ENCODE measurements at places on chromosomes 1 and 21.

DNA sequence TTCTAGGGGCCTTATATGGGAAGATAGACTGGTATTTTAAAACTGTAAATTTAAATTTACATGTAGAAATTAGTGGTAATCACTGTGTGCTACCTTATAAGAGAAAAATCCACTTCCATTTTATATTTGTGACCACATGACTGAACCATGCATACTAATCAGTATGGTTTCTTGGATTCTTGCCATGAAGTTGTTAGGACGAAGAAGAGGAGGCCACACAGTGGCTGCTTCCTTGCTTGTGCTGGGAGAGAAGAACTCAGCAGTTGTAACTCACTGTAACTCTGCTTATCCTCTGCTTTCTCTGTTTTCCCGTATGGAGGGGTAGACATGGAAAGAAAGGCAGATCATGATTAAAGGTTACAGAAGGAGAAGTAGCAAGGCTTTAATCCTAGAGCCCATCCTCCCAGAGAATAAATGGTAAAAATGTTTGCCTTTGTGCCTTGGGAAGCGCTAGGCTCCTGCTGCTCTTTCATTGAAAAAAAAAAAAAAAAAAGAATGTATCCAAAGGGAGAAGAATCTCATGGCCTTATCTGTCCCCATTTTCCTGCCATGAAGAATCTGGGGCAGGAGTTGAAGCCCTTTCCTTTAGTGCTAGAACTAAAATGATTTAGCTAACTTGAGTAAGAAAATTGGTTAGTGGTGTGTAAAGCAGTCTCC lies 32.4 kb downstream of the KCTD3 start:
- DNase-seq, result no peak

- DNase-seq, result no peak
These were observed 1.3 kb downstream of the FAM20B start for GRCh38 chr1:179026813-179027669.

DNA sequence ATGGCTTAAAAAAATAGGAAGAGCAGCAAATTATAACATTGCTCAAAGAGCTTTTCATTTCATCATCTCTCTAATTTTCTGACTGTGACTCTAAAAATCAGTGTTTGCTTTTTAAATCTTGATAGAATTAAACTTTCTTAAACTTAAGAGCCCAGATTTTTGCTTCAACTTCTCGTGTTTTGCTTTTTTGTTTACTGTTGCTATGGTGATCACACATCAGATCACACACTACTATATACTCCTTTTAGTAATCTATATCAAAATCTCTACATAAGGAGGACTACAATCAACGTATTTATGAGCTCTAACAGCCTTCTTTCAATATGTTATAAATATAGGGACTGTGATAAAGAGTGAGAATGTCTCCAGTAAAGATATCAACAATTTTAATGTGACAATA lies 537.3 kb downstream of the KCNT2 start:
- DNase-seq, result no peak

DNA sequence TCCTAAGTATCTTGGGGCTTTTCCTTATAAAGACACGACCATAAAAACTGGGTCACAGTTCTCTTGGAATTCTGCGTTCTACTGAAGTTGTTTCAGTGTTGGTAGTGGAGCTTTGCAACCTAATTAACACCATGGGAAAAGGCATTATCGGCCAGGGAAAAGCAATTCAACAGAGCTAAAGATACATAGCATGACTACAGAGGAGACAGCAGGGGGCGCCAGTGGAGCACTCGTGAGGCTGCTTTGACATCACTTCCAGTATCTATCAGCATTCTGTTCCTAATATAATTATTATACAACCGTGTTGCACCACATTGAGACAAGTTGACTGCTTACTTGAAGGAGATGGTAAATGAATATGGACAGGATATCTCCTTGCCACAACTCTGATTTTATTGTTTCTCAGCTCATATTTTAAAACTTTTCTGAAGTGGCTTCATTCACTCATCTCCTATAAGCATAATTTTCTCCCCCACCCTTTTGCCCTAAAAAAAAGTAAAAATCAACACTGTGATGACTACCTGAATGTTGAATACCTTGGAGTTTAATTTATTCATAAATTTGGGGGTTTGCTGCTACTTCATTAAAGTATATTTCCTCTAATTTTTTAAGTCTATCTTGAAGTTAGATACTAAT lies 39.4 kb downstream of the ZP4 start:
- peak; percentile 36 for DNase-seq

GRCh38 chr1:34597877-34598514 lies 156.9 kb upstream of the GJB5 start:
- peak; percentile 74 for DNase-seq

DNA sequence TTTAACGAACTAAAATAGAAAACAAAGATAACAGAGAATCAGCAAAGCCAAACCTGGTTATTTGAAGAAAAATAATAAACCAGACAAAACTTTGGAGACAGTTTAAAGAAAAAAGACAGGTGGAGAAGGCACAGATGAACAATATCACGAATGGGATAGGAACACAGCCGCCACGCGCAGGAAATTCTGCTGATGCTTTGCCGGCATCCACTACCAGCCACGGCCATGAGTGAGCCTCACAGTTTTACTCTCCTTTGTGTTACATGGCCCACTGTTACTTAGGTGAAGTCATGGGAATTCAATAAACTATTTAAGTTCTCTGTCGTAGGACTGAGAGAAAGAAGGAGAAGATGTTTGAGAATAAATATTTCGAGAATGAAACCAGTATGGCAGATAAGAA lies 503.4 kb downstream of the TTLL7 start:
- DNase-seq, result no peak

DNA sequence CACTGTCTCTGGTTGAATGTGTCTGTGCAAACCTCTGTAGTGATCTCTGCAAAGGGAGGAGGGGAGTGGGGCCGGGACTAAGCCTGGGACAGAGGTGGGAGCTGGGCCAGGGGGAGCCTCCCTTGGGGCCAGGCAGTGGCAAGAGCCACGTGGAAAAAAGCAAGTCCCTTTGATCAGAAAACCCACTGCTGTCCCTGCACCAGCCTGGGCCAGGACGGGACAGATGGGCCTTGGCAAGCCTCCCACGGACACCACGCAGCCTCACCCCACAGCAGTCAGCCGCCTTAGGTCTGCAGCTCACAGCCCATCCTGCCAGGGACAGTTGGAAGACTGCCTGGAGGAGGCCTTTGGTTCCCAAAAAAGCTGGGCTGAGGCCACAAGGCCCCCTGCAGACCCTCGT lies 11.7 kb upstream of the TRAPPC10 start:
- DNase-seq, result no peak

DNA sequence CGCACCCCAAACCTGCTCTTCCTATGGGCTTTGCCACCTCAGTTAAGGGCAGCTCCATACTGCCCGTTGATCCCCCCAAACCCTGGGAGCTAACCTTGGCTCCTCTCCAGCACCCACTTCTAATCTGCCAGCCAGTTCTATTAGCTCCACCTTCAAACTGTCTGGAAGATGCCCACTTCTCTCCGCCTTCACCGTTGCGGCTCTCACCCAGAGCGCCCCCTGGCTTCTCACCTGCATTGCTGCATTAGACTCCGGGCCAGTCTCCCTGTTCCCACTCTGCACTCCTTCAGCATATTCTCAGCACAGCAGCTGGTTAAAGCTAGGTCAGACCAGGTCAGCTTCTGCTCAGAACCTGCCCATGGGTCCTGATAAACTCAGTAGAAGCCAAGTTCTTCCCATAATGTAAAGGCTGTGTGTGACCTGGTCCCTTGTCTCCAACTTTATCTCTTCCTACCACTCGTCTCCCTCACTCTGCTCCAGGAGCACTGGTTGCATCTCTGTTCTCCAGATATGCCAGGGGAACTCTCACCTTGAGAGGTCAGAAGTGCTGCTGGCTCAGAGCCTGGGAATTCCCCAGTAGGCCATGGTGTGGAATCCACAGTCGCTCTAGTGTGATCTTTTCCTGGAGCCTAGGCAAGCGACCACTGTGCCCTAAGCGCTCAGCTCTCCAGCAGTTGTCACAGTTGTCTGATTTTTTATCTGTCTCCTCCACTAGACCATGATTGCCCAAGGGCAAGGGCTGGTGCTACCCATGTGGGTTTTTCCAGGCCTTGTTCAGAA lies 150.3 kb downstream of the HMGB4 start:
- DNase-seq, result peak; percentile 36

DNA sequence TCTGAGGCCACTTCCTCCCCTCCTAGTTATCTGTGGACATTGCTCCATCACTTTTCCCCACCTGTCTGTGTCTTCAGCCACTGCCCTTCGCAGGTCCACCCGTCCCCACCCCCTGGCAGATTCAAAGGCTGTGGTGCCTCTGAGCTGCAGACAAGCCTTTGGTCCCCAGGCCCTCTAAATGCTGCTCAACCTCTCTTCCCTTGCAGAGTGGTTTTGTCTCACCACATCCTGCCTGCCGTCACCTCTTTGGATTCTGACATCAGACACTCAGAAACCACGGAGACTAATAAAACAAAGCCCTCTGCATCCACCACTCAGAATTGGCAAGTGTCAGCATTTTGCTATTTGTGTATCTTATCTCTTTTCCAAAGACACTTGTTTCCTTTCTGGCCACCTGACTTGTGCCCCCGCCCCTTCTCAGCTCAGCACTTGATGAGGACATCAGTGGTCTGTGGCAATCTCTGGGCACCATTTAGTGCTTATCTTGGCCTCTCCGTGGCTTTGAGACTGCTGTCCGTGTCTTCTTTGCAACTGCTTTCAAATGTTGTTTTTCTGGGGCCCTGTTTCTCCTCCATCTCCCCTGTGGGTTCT lies 7.7 kb downstream of the CNIH3 start:
- peak; percentile 71 for DNase-seq

GRCh38 chr1:224759135-224759534 lies 143.0 kb downstream of the CNIH3 start:
- no peak for DNase-seq

DNA sequence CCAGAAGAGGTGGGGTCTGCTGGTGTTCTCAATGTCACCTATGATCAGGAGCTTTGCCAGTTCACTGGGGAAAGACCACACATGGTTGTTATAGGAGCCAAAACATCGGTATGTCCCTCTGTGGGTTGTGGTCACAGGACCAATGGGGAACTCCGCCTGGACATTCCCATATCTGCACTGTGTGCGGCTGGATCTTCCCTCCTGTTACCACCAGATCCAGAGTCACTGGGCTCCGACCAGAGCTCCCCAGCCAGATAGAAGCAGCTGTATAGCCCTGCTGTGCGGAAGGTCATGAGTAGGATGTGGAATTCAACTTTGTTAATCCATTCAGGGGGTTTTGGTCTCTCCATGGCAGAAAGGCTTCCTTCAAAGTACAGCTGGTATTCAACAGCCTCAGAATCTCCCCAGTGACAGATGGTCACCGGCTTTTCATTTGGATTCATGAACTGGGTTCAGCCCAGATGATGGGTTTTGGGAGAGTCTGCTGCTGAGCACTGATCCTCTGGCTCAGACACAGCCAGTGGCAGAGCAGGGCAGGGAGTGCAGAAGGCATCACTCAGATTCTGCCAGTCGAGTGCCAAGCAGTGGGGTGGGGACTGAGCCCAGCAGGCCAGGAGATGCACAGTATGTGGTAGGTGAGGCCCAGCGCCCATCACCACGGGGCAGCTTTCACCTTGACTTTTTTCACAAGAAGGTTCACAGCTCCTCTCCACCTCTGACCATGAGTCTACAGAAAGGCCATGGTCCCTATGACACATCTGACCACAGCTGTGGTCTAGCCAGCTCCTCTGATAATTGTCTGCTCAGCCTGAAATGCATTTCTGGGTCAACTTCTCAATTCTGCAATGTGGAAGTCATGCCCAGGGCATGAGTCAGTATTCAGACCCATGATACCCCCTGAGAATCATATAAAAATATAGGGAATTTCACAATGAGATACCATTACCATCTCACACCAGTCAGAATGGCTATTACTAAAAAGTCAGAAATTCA lies 2.9 kb upstream of the SHCBP1L start:
- no peak for DNase-seq

- DNase-seq, result no peak
These were observed 15.4 kb upstream of the SPATC1L start for GRCh38 chr21:46199436-46200373.

- DNase-seq, result no peak
These were observed 234.0 kb upstream of the IRF2BP2 start for GRCh38 chr1:234843946-234844345.

GRCh38 chr1:11013160-11013531 lies 692 bp downstream of the TARDBP start:
- DNase-seq, result no peak

DNA sequence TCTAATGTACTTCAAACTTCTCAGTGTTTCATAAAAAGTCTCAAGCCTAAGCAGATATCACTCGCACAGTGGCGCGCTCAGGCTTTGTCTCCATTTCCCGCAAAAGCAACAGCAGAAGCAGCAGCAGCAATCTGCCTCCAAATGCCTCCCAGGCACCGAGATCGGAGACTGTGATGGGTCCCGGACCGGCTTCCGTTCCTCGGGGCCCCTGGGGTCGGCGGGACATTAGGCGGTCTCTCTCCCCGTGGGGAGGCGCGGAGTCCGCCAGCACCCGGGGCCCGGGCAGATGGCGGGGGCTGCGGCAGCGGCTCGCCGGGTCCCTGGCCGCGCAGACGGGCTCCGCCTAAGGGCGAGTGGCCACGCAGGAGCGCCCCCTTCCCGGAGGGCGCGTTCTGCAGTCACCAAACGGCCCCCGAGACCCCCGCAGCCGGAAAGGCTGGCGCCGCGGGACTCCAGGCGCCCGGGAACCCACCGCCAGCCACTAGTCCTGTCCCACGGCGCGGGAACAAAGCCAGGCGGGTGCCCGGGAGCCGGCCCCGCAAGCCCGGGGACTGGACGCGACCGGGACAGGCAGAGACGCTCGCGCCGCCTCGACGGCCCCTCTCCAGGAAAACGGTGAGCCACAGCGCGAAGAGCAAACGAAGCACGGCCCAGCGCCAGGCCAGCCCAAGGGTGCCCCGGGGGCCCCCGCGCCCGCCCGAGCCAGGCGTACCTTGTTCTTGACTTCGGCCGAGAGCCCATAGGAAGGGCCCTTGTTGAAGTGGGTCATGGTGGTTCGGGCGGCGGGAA lies 590 bp downstream of the CNN3 start:
- peak; percentile 67 for DNase-seq

DNA sequence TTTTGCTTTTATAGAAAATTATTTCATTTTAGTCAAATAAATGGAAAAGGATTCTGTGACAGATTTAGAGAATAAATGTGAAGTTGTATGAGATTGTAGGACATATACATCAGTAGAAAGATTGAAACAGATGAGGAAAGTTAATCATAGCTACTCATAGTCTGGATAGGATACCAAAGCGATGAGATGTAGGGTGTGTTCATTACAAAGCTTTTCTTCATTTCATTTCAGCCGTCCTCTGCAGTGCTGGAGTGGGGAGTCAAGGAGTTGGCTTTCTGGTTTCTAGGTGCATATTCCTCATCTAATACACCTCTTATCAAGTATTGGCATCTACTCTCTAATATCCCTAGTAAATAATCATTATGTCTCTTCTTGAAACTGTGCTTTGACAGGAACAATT lies 149.5 kb upstream of the NEGR1 start:
- DNase-seq, result no peak

GRCh38 chr1:226779561-226779960 lies 40.5 kb upstream of the ITPKB start:
- DNase-seq, result no peak

- DNase-seq, result peak; percentile 63
These were observed 13.1 kb downstream of the MAP1LC3C start for GRCh38 chr1:241985787-241986186.

GRCh38 chr1:174743654-174744561 lies 255.8 kb upstream of the CACYBP start:
- DNase-seq, result peak; percentile 27

- peak; percentile 47 for DNase-seq
These were observed 13.2 kb upstream of the SLC41A1 start for GRCh38 chr1:205826016-205826806.

GRCh38 chr1:155499953-155500639 lies 62.5 kb downstream of the ASH1L start:
- DNase-seq, result peak; percentile 19
